HFFc6 (cell line): ENCODE measurements at places on chromosomes 3 and 15.

DNA sequence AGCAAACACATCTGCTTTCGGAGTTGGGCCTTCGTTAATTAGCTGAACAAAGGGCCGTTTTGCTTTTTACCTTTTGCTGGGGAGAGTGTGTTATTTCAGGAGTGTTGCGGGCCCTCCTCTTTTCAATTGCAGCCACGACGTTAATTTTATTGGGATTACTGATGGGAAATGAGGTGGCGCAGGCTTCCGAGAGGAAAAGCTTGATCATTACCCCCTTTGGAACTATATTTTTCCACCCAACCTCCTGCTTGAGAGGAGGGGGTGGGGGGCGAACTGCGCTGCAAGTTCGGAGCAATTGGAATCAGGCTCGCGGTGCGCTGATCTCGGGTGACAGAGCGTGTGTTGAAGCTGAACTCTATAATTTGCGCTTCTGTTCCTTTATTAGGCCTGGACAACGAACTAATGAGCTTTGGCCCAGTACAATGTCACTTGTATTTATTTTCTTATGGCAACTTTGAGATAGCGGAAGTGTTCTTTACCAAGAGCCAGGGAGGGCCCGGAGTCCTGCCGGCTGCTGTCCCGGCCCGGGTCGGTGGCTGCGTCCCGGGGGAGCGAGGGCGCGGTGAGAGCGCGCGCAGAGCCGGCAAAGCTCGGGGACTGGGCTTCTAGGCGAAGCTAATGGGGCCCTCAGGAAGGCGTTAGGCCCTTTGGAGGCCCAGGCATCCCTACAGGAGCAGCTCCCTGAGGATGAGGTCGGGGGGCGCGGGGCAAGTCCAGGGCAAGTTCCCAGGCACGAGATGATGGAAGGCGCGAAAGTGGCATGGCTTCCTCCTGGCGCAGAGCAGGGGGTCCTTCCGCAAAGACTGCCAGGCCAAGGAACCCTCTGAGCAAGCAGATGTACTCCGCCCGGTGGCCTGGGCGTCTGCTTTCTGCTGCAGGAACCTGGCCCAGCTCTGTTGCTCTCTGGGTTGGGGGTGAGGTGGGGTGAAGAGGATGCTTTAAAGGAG is 12.9 kb downstream of the NR2F2 start:
- H3K36me3 ChIP-seq: peaks cover 73% of the 10 kb centered on the region
- peak overlapping the region; percentile 95 for H3K27ac ChIP-seq
- H3K27me3 ChIP-seq: peaks cover 10% of the 10 kb centered on the region

DNA sequence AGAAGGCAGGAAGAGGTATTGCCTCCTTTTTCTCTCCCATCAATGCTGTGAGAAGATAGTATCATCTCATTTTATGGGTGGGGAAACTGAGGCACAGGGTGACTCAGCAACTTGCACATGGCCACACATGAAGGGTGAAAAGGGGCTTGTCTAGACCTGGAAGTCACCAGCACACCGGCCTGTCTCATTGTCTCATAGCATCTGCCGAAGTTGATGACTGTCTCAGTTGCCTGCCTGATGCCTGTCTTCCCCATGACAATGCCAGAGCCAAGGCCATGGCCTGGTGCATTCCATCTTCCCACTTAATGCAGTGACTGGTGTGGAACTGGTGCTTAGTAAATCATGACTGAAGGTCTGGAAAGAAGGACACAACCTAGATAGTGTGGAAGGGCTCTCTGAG is 27.9 kb upstream of the PRR23E start:
- no peak overlapping the region for H3K27ac ChIP-seq
- H3K4me1 ChIP-seq: peaks cover under 1% of the 10 kb centered on the region; the same call in 1 of the 2 replicates
- H3K4me3 ChIP-seq: no peak overlapping the region
- no peaks in the 10 kb centered on the region for H3K36me3 ChIP-seq

DNA sequence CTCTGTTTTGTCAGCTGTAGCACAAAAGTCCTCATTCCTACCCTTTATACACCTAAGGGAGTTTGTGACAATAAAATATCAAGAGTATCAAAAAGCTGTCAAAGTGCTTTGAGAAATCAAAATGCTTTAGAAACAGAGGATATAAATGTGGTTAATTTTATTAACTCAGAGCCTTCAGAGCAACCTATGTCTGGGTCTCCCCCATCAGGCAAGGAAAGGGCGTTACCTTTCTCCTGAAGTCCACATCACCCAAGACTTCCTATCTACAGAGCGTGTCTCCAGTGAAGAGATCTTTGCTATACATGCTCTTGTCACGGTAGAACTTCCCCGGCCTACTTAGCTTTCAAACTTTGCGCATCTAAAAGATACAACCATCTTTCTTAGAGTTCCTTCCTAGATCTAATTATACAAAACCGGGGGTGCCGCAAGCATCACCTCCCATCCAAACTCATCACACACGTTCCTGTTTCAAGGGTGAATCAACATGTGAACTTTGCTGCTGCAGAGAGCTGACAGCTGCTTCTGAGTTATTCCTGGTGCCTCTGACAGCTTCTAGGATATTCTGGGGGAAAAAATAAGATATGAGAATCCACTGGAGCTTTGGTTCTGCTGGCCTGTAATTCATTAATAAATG is 93.0 kb downstream of the RARB start:
- H3K27ac ChIP-seq: no peak overlapping the region
- peaks cover 11% of the 10 kb centered on the region for H3K27me3 ChIP-seq
- H3K4me3 ChIP-seq: no peak overlapping the region
- no peaks in the 10 kb centered on the region for H3K36me3 ChIP-seq
- no peaks in the 10 kb centered on the region; the same call in 1 of the 2 replicates for H3K4me1 ChIP-seq

DNA sequence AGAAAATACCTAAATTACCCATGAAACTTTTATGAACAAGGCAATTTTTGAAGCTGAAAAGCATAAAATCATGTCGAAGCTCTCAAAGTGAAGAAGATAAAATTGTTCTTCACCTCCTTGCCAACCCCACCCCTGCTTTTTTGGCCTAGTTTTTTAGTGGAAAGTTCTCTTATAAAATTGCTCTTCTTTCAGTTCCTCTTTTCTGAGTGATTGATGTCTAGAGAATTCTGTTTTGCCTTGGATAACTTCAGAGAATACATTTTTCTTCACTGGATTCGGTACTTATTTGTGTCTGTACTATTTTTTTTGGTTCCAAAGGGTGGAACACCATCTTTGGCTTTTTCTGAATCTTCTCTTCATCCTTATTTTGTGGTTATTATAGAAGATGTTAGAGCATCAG is 25.0 kb upstream of the PYDC2 start:
- H3K36me3 ChIP-seq: no peaks in the 10 kb centered on the region
- H3K4me1 ChIP-seq: no peaks in the 10 kb centered on the region
- no peaks in the 10 kb centered on the region; the same call in 1 of the 2 replicates for H3K27me3 ChIP-seq
- no peak overlapping the region for H3K4me3 ChIP-seq
- no peak overlapping the region for H3K27ac ChIP-seq

GRCh38 chr15:99132122-99132521 is 27.2 kb downstream of the SYNM start:
- DNase-seq: no peak
- H3K27ac ChIP-seq: no peak overlapping the region
- H3K36me3 ChIP-seq: peaks cover 19% of the 10 kb centered on the region
- H3K27me3 ChIP-seq: no peaks in the 10 kb centered on the region; the same call in 1 of the 2 replicates
